ENCODE measurements at places on chromosomes 6 and 20. TPM values are rescaled to one million over a fixed set of nuclear protein-coding genes. Genes with fewer than 3 reads are reported as not detected.

- H3K36me3 ChIP-seq: peaks cover 3% of the 10 kb centered on the region
- no peak overlapping the region for H3K4me3 ChIP-seq
- peaks cover 6% of the 10 kb centered on the region for H3K27me3 ChIP-seq
- no peak for DNase-seq
- H3K27ac ChIP-seq: no peak overlapping the region
Observed at GRCh38 chr6:85431271-85431670, 18.6 kb upstream of the NT5E start.

DNA sequence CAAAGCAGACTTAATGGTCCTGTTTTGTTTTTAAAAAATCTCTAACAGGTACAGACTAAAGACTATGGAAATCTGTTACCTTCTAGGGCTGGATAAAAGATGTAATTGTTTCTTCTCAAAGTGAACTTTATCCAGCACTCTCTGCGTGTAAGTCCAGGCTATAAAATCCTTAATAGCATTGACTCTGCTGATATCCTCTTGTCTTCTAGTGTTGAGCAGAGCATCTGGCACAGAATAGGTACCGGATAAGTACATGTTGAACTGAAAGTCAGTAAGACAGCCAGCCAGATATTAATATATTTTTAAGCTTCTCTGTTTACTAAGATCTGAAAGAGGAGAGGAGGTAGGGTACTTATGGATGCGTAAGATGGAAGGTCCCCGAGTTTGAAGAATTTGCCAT is 262.3 kb downstream of the TBC1D7 start:
- H3K27ac ChIP-seq: no peak overlapping the region
- no peaks in the 10 kb centered on the region for H3K36me3 ChIP-seq
- no peak overlapping the region for H3K4me3 ChIP-seq
- DNase-seq: no peak

DNA sequence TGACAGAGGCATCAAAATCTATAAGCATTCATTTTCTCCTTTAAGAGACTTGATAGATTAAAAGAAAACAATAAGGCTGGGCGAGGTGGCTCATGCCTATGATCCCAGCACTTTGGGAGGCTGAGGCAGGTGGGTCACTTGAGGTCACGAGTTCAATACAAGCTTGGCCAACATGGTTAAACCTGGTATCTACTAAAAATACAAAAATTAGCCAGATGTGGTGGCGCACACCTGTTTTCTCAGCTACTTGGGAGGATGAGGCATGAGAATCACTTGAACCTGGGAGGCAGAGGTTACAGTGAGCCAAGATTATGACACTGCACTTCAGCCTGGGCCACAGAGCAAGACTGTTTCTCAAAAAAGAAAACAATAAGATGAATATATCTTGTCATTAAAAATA is 39.3 kb upstream of the LOC128125822 start:
- no peak overlapping the region for H3K27ac ChIP-seq
- DNase-seq: no peak
- H3K4me3 ChIP-seq: no peak overlapping the region

DNA sequence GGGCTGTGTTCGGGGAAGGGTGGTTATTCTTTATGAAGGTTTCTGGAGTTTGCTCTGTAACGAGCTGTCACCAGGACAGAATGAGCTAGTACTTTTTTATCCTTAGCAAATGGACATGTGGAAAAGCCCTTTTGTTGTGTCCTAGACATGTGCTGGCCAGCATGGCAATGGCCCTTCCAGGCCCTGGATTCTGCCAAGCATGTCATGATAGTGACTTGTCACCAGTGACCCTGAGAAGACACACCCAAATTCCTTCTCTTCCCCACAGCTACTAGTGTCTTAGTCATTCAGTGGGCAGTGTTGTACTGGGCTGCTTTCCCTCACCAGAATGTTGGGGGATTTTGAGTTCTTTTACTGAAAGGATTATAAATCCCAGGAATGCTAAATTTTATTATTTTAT is 74.0 kb upstream of the XRN2 start:
- no peak for DNase-seq
- no peak overlapping the region for H3K4me3 ChIP-seq
- peaks cover 45% of the 10 kb centered on the region for H3K27me3 ChIP-seq

DNA sequence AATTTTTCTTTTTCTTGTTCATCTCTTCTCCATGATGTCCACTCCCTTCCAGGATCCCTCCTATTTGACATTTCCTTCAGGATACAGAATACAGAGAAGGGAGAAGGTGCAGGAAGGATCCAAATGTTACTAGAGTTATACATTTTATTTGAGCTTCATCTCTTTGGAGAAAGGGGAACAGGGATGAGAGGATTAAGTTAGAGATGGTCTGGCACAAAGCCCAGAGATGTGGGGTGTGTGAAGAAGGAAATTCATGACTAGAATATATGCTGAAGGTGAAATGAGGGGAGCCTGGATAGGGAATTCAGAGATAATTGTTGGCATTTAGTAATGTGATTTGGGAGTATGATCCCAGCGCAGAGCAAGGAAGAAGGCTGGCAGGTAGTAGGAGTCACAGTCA is 22.5 kb upstream of the SRPK1 start:
- no peaks in the 10 kb centered on the region for H3K27me3 ChIP-seq
- no peaks in the 10 kb centered on the region for H3K4me1 ChIP-seq
- H3K4me3 ChIP-seq: no peak overlapping the region
- no peak overlapping the region for H3K27ac ChIP-seq
- peaks cover 4% of the 10 kb centered on the region for H3K36me3 ChIP-seq
- DNase-seq: no peak

DNA sequence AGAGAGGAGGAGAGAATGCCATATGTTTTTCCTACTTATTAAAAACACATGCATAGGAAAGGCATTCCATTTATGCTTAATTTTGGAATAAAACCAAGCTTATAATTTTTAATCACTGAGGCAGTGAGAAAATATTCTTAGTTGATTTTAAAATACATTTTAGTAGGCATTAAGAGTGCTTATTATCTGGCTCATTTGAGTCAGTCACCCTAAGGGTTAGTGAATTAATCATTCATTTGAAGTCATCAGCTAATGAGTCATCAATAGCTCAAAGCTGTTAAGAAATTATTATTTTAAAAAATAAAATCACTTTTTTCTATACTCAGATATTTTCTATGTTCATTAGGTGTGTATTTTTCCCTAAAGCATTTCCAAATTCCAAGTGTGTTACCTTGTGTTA is 81.6 kb downstream of the TMEM200A start:
- no peak overlapping the region for H3K27ac ChIP-seq
- H3K4me3 ChIP-seq: no peak overlapping the region
- no peaks in the 10 kb centered on the region for H3K36me3 ChIP-seq
- H3K4me1 ChIP-seq: no peaks in the 10 kb centered on the region
- H3K27me3 ChIP-seq: no peaks in the 10 kb centered on the region
- DNase-seq: no peak

GRCh38 chr6:2244261-2245102 is 923 bp downstream of the GMDS start:
- H3K4me1 ChIP-seq: peaks cover 20% of the 10 kb centered on the region
- H3K27ac ChIP-seq: no peak overlapping the region
- no peak for DNase-seq
- peak overlapping the region; percentile 90 for H3K4me3 ChIP-seq

GRCh38 chr20:34907616-34908469 is 31.4 kb downstream of the ACSS2 start:
- H3K4me3 ChIP-seq: no peak overlapping the region
- H3K4me1 ChIP-seq: no peaks in the 10 kb centered on the region
- peak overlapping the region; percentile 78 for H3K27ac ChIP-seq
- H3K27me3 ChIP-seq: no peaks in the 10 kb centered on the region

DNA sequence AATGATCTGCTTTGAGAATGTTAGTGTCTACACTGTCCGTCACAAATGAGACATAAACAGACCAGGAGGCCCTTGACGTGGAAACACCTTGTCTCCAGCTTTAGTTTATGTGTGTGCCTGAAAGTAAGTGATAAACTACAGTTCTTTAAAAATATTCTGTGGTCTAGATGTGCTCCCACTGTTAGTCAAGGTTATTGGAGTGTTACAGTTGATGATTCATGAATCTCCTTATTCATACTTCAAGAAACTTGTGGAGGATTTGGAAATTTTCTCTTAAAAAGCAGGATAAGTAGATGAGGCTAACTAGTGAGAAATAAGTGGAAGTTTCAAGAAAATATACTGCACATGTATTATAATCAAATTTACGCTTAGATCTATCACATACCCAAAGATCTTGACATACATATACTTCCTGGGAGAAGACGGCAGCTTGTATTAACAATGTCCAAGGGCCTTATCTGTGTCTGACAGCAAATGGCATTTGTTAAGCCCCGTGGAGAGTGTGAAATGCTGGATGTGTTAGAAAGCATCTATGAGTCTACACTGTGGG is 90.5 kb upstream of the MBOAT1 start:
- H3K27ac ChIP-seq: no peak overlapping the region
- no peak for DNase-seq
- no peak overlapping the region for H3K4me3 ChIP-seq
- no peaks in the 10 kb centered on the region for H3K36me3 ChIP-seq
- no peaks in the 10 kb centered on the region for H3K27me3 ChIP-seq

- peaks cover 92% of the 10 kb centered on the region for H3K27me3 ChIP-seq
- no peak overlapping the region for H3K27ac ChIP-seq
- H3K4me1 ChIP-seq: peaks cover 33% of the 10 kb centered on the region
- DNase-seq: no peak
- no peaks in the 10 kb centered on the region for H3K36me3 ChIP-seq
- peak overlapping the region; percentile 16 for H3K4me3 ChIP-seq
Observed at GRCh38 chr6:30104661-30105060, 8.2 kb downstream of the TRIM31 start.

DNA sequence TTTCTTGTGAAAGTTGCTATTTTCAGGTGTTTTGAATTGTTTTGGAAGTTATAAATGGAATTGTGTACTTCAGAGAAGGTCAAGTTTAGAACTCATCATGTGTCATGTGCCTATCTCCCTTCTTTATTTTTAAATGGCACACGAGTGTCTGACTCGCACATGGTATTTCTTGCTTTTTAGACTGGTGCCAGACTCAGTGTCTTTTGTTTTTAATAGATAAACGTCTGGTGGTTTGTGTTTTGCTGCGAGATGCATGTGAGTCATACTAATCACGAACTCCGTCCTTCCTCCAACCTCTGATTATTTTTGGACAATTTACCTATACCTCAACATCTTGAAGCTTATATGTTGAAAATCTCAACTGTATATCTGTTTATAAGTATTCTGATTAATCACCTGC is 292.1 kb downstream of the CDKAL1 start:
- H3K4me1 ChIP-seq: no peaks in the 10 kb centered on the region
- H3K27me3 ChIP-seq: no peaks in the 10 kb centered on the region
- no peak overlapping the region for H3K27ac ChIP-seq
- peaks cover 2% of the 10 kb centered on the region for H3K36me3 ChIP-seq
- no peak for DNase-seq
- no peak overlapping the region for H3K4me3 ChIP-seq

DNA sequence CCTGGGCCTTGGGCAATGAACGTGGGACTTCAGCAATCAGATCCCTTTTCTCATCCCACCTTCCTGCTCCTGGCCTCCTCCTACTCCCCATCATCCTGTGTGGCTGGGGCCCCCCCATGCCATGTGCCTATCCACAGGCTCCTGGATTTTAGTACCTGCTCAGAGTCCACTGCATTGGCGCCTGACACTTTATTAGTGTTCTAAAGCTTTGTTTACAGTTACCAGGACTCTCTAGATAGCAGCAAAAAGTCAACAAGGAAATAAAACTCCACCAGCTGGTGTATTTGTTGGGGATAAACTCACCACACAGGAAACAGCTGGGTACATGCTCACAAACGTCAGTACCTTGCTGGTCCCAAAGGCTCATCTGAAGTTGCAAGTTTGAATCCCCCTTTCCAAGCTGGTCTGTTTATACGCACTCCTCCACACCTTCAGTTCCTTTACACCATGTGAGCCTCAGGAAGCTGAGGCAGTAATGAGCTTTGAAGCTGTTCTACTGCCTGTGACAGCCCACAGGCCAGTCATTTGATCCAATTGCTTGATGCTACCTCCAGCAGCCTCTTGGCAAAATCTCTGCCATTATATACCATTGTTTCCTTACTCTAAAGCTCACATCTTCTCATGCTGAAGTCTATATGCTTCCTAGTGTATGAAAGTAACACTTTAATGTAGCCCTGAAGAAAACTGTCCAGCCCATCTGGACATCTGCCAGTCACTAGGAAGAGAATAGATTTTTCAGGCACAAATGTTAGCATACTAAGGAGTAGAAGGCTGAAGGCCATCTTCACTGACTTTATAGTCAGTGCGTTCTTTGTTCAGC is 76.6 kb downstream of the ANKEF1 start:
- peaks cover 2% of the 10 kb centered on the region for H3K36me3 ChIP-seq
- no peak overlapping the region for H3K27ac ChIP-seq
- no peaks in the 10 kb centered on the region for H3K27me3 ChIP-seq

DNA sequence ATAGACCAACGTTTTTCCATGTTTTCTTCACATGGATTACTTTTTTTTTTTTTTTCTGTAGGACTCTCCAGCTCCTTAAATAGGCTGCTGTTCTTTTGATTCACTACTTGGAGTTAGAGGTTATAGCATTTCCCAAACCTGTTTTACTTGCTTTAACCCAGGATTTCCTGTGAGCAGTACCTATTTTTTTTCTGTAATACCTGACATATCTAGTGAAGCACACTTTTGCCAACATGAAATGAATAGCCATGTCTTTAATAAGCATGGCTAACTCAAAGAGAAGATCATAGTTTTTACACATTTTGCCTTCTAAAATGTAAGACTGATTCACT is 137.0 kb downstream of the FOXA2 start:
- H3K27ac ChIP-seq: no peak overlapping the region
- no peaks in the 10 kb centered on the region for H3K4me1 ChIP-seq
- no peak for DNase-seq
- H3K4me3 ChIP-seq: no peak overlapping the region
- no peaks in the 10 kb centered on the region for H3K36me3 ChIP-seq

- no peak overlapping the region for H3K4me3 ChIP-seq
- H3K27me3 ChIP-seq: no peaks in the 10 kb centered on the region
- no peak overlapping the region for H3K27ac ChIP-seq
- DNase-seq: no peak
Observed at GRCh38 chr6:13445005-13445743, 42.2 kb downstream of the GFOD1 start.

GRCh38 chr6:87139236-87139635 is 16.1 kb upstream of the ZNF292 start:
- H3K27me3 ChIP-seq: peaks cover 44% of the 10 kb centered on the region
- no peaks in the 10 kb centered on the region for H3K4me1 ChIP-seq
- no peak overlapping the region for H3K4me3 ChIP-seq
- H3K36me3 ChIP-seq: peaks cover 8% of the 10 kb centered on the region
- DNase-seq: no peak

DNA sequence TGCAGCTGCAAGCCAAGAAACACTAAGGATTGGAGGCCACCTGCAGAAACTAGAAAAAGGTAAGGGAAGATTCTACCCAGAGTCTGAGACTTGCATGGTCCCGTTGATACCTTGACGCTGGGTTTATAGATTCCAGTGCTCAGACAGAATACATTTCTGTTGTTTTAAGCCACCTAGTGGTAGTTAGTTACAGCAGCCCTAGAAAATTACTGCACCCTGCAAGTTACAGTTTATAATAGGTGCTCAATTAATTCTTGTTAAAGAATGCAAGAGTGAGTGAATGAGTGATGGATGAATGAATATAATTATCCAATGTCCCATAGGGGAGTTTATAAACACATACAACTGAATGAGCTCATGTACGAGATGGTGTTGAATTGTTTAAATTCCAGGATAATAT is 453.1 kb upstream of the SLC35B3 start:
- no peaks in the 10 kb centered on the region for H3K27me3 ChIP-seq
- H3K27ac ChIP-seq: no peak overlapping the region
- no peak for DNase-seq

MEI4 gene
- 0.44 TPM for total RNA-seq

NFKBIE gene
- 16.1 TPM for total RNA-seq

THBS2 gene
- 1.3 TPM for total RNA-seq

CALHM5 gene
- 0.45 TPM for total RNA-seq

HCK gene
- total RNA-seq: not detected

MAFB gene
- 1.6 TPM for total RNA-seq

PGC gene
- not detected for total RNA-seq

MLN gene
- not detected for total RNA-seq

CCN6 gene
- not detected for total RNA-seq

MOCS1 gene
- total RNA-seq: 18.4 TPM

Measured in neural crest cell (in vitro differentiated cells).